GM10248 (cell line): ENCODE measurements at places on chromosomes 3 and 15.

- no peak for DNase-seq
These were observed 24.5 kb upstream of the SSR3 start for GRCh38 chr3:156579427-156579851.

- peak; percentile 77 for DNase-seq
These were observed 6.2 kb downstream of the MELTF start for GRCh38 chr3:197023241-197023997.

DNA sequence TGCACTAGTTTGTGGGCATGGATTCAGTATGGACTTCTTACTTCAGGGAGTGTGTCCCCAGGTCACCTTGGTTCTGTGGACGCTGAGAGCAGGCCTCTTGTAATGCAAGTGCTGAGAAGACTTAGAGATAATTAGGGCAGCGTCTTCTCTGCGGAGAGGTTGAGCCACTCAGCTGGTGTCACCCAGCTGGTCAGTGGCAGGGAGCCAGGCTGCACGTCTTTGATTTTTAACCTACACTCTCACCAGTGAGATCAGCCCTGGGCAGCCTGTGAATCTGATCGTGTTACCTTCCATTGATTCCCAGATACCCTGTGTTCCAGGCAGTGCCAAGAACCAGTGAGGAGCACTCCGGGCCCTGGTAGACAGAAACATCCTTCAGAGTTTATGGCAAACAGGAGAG, 92.6 kb downstream of the SLCO3A1 start:
- no peak for DNase-seq

- DNase-seq = no peak
These were observed 886.0 kb downstream of the TUSC7 start for GRCh38 chr3:117595615-117596014.

DNA sequence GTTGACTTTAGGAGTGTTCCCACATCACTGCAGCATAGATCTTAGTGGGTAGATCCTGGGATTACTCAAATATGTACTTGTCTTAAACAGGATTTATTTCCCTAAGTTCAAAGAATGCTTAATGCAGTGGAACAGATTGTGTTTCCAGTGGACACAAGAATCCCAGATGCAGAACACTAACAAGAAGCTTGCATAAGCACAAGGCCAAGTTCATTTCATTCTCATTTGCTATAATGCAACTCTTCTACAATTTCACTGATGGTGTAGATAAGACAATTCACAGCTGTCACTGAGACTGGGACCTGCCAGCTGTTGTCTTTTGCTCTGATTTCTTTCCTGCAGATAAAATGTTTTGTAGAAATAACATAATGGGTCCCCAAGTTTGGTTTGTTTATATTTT, 225.6 kb downstream of the NFKBIZ start:
- DNase-seq = no peak

GRCh38 chr15:92268900-92269299, 124.8 kb upstream of the ST8SIA2 start:
- no peak for DNase-seq

DNA sequence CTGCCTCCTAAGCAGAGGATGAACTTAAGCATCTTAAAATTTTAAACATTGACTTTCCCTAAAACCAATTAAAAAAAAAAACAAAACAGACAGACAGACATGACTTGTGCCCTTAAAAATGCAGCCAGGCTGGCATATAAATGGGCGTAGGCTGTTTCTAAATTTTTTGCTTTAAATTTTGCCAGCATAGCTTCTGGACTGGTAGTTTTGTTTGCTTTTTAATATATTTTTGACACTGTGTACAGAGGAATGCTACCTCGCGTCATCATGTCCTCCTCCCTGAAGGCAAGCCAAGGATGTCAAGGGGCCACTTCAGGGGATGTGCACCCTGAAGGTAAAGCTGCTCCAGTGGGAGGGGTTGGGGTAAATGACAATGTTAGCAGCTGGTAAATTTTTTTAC, 134.8 kb downstream of the PGPEP1L start:
- no peak for DNase-seq

GRCh38 chr15:91209726-91210125, 109.7 kb downstream of the SV2B start:
- DNase-seq = no peak

GRCh38 chr3:187788984-187789857, 44.0 kb upstream of the BCL6 start:
- DNase-seq = no peak

GRCh38 chr3:65473736-65474135, 565.0 kb downstream of the MAGI1 start:
- no peak for DNase-seq

DNA sequence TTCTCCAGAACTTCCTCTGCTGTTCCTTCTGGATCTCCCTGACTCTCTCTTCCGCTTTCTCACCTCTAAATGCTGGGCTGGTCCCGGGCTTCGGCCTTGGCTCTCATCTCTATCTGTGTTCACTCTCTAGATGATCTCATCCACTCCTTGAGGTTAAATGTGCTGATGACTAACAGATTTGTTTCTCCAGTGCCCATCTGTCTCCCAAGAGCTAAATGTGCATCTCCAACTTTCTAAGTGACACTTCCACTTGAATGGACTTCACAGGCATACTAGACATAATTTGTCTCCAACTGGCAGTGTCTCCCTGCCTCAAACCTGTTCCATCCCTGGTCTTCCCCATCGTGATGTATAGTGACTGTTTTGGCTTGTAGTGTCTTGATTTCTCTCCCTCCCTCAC, 95.3 kb downstream of the ITPR1 start:
- peak; percentile 23 for DNase-seq

GRCh38 chr15:81480645-81481053, 106.6 kb upstream of the TMC3 start:
- peak; percentile 20 for DNase-seq

DNA sequence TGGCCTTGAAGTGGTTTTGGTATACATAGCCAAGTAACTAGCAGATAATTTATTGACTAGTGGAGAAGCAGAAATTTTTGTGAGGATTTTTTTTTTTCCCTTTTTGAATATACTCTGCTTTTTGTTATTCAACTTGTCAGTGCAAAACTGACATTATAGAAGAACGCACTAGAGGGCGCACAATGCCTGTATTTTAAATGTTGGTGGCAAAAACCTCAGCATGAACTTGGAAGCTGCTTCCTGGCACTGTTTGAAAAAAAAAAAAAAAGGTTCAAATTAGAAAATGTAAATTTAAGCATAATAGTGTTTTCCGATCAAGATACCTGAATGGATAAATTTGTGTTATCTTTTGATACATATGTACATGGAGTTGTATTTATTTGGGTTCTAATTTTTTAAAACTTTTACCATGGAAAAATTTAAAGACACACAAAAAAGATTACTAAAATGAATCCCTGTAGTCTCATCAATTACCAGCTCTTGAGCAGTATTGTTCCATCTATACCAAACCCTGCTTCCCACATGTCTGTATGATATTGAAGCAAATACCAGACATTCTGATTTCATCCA, 56.0 kb downstream of the SLC25A26 start:
- DNase-seq = no peak

- no peak for DNase-seq
These were observed 654.6 kb downstream of the MECOM start for GRCh38 chr3:169008776-169009358.

GRCh38 chr3:116678853-116679252, 30.7 kb upstream of the TUSC7 start:
- DNase-seq = no peak

- peak; percentile 61 for DNase-seq
These were observed 34.8 kb downstream of the RBPMS2 start for GRCh38 chr15:64740311-64741170.

- no peak for DNase-seq
These were observed 121.3 kb downstream of the STAG1 start for GRCh38 chr3:136630915-136631314.

DNA sequence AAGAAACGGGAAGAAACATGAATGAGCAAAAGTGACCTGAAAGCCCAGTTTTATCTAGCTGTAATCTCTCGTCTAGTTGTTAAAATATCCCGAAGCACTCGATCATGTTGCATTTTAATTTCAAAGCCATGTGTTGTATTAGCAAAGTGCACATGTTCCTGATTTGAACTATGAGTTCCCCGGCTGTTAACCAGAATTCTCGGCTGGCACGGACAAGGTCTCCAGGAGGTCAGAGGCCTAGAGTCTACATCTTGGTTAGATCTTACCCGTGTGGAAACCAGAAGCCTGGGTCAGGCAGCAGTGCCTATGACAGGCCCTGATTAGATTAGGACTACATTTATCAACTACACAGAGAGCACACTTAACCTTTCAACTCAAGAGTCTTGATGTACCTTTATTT, 195.8 kb downstream of the CDIN1 start:
- DNase-seq = no peak

GRCh38 chr3:100954990-100955389, 38.2 kb downstream of the ABI3BP start:
- DNase-seq = no peak

DNA sequence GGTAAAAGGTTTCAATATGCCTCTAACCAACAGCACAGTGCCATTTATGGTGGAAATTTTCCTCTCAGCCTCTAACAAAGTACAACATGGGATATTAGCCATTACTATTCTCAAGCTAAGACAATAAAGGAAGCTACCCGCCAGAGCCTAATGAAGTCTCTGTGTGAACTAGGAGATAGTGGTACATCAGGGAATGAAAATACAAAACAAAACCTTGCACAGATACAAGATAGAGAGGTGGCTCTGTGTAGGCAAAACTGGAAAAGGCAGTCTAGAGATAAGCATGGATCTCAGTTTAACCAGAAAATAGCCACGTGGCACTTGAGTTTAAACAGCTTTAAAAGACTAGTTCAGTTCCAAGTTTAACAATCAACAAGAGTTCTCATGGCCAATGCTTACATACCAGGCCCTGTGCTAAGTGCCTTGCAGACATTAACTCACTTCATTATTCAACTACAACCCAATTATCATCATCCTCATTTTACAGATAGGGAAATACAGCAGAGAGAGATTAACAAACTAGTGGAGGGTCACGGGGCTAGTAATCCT, 279.3 kb downstream of the IGSF11 start:
- DNase-seq = no peak

- no peak for DNase-seq
These were observed 72.3 kb downstream of the ITGB5 start for GRCh38 chr3:124814620-124815421.

- DNase-seq = peak; percentile 28
These were observed 296.6 kb downstream of the SUCLG2 start for GRCh38 chr3:67357610-67358458.

DNA sequence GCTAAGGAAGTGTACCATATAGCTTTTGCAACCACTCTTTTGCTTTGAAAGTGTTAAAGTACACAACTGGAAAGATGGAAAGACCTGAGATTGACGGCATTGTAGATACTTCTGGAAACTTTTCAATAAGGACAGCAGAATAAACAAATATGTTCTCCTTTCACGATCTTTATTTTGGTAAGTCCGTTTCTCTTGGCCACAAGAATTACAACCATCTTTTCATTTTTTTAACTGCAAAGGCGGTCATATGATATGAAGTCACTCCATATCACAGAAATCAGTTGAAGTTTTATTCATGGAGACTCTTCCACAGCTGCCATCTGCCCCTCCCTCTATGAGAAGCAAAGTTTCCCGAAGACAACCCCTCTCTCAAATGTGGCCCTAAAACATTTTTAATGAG, 303.4 kb upstream of the ICE2 start:
- no peak for DNase-seq
